ENCODE measurements at places on chromosomes 1 and 21.

GRCh38 chr1:185896863-185897262 lies 162.7 kb downstream of the HMCN1 start:
- DNase-seq: no peak

DNA sequence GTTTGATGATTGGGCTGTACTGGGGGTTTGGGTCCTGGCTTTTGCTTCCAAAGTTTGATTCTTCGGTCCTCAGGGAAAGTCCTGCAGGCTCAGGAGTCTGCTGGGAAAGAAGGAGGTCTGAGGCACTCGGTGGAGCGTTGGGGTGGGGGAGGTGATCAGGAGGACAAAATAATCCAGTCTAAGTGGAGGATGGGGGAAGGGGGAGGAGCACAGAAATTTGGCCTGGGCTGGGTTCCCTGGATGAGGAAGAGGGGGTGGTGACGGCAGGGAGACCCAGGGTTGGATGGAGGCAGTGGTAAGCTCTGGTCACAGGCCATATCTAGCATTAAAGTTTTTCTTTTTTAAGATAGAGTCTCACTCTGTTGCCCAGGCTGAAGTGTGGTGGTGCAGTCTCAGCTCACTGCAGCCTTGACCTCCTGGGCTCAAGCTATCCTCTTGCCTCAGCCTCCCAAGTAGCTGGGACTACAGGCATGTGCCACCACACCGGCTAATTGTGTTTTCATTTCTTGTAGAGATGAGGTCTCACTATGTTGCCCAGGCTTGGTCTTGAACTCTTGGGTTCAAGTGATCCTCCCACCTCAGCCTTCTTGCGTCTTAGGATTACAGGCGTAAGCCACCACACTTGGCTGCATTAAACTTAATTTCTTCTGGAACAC lies 6.8 kb downstream of the SH2D2A start:
- no peak for DNase-seq

- DNase-seq: no peak
Observed at GRCh38 chr21:35664683-35665082, 395.6 kb downstream of the SETD4 start.

DNA sequence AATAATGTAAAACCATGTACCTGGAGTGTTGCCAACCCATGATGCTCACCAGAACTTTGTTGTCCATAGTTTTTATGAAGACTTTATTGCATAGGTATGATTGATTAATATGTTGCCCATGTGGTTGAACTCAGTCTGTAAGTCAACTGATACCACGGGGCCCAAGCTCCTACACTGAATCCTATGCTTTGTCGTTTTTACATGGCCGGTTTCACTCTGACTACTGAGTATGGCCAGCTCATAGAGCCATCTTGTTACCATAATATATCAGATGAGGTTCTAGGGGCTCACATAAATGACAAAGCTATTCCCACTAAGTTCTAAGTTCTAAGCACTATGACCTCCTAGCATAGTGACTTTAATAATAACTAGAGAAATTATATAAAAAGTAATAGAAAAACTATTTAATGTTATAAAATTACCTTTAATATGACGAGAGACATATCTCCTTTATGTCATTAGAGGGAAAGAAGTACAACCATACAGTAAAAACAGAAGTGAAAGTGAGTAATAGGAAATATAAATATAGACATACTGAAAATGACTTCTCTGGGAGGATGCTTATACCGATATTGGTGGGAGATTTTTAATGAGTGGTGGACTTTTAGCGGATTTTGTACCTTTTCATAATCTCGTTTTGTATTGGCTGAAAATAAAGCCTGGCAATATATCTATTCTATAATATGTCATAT lies 983.4 kb upstream of the PRMT6 start:
- no peak for DNase-seq

- DNase-seq: no peak
Observed at GRCh38 chr1:85091671-85092280, 43.5 kb upstream of the MCOLN3 start.

- no peak for DNase-seq
Observed at GRCh38 chr1:8580566-8580965, 236.9 kb downstream of the RERE start.

- no peak for DNase-seq
Observed at GRCh38 chr1:208149776-208150514, 94.2 kb downstream of the PLXNA2 start.

GRCh38 chr1:181140891-181141290 lies 52.4 kb downstream of the IER5 start:
- no peak for DNase-seq

GRCh38 chr1:84370831-84371394 lies 27.4 kb upstream of the DNASE2B start:
- no peak for DNase-seq

DNA sequence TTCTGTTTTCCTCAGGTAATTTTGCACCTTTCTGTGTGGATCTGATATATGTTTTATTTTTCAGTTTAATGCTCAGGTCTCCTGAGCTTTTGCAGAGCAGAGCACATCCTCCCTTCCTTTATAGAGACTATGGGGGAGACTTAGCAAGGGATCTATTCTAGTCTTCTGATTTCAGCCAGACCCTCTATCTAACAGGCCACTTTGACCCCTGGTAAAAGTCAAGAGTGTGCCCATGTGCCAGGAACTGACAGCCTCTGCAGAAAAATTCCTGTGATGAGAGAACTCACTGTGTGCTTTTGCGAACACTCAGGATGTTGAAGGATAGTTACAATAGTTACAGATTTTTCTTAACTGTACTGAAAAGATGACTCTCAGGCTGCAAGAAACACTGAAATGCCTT lies 123.3 kb downstream of the NOS1AP start:
- DNase-seq: no peak

GRCh38 chr1:46072975-46073374 lies 59.5 kb downstream of the PIK3R3 start:
- no peak for DNase-seq

DNA sequence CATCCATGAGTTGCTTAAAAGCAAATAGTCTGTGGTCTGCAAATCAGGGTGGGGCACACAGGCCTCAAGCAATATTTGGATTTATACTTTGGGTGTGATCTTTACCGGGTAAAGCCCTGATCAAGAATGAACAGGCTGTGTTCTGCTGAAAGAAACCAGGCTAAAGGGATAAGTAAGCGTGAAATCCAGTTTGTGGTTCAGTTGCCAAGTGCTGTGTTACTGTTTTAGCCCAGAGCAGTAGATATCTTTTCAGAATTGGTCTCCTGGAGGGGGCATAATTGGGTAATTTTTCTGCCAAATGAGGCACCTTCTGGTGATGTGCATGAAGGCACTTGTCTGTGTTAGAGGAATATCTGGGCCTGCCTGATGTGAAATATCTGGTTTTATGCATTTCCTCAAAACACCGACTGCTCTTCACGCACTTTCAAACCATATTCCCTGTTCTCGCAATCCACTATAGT lies 21.4 kb downstream of the AIM2 start:
- no peak for DNase-seq

DNA sequence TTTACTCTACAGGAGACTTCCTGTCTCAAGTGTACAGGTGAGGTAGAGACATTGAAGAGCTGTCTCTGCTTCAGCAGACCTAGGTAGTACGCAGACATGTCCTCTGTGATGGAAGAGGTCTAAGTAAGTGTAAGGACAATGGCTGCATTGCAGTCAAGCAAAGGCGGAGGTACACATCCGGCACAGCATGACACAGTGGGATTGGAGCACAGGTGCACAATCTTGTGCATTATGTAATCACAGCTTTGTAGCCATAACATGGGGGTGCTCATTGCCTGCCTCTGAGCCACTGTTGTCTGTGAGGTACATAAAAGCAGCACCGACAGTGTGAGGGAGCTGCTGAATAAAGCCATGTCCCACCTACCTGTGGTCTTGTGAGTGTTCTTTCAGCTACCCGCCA lies 66.4 kb upstream of the CCDC190 start:
- DNase-seq: no peak

GRCh38 chr1:79215311-79215710 lies 208.8 kb upstream of the ADGRL4 start:
- no peak for DNase-seq

- DNase-seq: no peak
Observed at GRCh38 chr1:17563494-17564281, 24.2 kb downstream of the ARHGEF10L start.

DNA sequence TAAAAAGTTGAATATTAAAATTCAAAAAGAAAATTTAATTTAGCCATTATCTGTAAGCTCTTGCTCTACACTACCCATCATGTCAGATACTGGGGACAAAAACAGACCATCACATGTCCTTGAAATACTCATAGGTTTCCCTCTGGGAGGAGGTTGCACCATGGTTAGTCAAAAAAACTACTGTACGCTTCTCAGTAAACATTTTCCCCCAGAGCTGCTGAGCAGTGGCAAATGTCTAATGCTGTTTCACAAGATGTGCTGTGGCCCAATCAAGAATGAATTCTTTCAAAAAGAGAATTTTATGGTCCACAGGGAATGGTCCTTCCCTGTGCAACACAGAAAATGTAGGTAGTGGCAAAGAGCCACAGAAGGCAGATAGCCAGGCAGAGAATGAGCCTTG lies 6.1 kb downstream of the SLC25A24 start:
- DNase-seq: no peak

DNA sequence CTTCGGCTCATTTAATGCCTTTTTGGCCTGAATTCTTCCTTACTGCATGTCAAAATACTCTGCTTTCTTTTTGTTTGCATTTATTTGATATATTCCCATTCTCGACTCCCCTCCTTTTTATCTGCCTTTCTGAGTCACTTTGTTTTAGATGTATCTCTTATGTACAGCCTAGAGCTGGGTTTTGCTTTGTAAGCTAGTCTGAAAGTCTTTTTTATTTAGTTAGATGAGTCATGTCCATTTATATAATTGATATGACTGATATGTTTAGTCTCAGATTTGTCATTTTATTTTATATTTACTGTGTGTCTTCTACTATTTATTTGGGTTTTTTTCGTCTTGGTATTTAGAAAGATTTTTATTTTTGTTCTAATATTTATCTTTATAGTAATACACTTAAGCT lies 33.6 kb upstream of the GNG5 start:
- no peak for DNase-seq
